Effector memory CD4-positive, alpha-beta T cell (primary cell): ENCODE measurements at places on chromosomes 6 and 20.

DNA sequence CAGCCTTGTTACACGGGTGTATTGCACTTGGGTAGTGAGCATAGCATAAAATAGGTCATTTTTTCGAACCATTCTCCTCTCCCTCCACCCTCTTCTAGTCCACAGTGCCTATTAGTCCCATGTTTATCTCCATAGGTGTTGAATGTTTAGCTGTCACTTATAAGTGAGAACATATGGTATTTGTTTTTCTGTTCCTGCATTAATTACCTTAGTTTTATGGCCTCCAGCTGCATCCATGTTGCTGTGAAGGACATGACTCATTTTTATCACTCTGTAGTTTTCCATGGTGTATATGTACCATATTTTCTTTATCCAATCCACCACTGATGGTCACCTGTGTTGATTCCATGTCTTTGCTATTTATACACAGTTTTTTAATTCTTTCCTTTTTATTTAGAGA is 889.5 kb downstream of the EYS start:
- DNase-seq = no peak

DNA sequence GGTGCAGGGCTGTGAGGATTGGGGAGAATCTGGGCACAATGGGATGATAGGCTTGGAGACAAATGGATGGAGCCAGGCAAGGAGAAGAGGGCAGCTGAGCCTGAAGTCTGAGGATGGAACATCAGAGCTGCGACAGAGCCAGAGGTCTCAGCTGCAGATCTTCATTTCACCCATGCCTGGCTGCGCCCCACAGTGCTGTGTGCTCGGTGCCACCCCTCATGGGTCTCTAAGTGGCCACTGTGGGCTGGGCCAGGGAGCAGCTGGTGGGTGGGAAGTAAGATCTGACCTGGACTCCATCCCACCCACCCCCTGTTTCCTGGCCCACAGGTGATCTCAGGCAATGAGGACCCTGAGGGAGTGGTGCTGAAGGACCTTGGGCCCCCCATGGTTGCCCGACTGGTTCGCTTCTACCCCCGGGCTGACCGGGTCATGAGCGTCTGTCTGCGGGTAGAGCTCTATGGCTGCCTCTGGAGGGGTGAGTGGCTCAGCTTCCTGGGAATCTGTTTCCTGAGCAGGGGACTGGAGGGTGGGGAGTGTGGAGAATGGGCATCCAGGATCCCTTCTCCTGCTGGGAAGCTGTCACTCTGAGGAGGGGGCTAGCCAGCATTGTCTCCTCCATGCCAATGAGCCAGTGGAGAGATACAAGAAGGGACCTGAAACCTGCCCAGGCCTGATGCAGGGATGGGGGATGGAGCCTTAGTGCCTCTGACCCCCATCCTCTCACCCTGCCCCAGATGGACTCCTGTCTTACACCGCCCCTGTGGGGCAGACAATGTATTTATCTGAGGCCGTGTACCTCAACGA is 6.5 kb downstream of the DDR1 start:
- DNase-seq = no peak

GRCh38 chr20:25081065-25081729 is 744 bp downstream of the VSX1 start:
- DNase-seq = no peak

GRCh38 chr20:24779131-24779530 is 169.9 kb upstream of the CST7 start:
- no peak for DNase-seq

GRCh38 chr6:105596284-105596755 is 193.4 kb upstream of the PREP start:
- DNase-seq = no peak

GRCh38 chr6:17593246-17593645 is 6.9 kb upstream of the FAM8A1 start:
- DNase-seq = no peak

DNA sequence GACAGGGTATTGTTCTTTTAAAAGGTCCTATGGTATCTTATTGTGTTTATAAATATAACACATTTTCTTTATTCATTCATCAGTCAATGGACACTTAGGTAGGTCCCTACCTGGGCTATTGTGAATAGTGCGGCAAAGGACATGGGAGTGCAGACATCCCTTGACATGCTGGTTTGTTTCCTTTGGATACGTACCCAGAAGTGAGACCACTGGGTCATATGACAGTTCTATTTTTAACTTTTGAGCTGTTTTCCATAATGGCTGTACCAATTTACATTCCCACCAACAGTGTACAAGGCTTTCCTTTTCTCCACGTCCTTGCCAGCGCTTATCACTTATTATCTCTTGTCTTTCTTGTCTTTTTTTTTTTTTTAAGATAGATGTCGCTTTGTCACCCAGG is 627.5 kb downstream of the PRKN start:
- DNase-seq = no peak

DNA sequence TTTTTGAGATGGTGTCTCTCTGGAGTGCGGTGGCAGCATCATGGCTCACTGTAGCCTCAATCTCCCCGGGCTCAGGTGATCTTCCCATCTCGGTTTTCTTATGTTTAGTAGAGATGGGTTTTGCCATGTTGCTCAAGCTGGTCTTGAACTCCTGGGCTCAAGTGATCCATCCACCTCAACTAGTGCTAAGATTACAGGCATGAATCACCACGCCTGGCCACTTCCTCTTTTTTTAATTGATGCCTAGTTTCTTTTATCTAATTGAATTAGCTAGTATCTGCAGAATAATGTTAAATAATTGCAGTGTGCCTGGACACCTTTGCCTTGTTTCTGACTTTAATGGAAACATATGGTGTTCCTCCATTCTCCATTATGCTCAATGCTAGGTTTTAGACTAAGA is 38.4 kb upstream of the SLC22A16 start:
- no peak for DNase-seq

- DNase-seq = no peak
Measured at GRCh38 chr20:61134296-61135030, 117.6 kb upstream of the CDH4 start.

DNA sequence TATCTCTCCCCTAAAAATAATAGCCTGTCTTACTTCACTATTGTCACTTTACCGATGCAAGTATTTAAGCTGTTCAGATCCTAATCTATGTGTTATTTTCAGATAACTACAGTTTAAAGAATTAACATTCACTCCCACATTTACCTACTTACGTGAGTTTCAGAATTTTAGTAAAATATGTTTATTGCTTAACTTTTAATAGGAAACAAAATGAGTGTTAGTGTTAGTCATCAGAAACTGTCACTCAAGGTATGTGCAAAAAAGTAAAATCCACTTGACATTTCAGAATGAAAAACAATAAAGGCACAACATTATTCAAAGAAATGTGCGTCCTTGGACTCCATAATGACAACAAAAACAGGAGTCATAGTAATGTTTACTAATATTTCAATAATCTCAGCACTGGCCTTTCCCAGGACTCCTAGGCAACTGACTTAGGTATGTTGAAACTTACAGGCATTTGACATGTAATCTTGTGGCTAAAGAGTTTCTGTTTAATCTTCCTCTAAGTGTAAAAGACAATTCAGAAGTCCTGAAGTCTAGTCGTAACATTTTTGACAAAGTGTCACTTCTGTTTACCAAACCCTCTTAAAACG is 4.5 kb downstream of the ATXN1 start:
- DNase-seq = no peak

DNA sequence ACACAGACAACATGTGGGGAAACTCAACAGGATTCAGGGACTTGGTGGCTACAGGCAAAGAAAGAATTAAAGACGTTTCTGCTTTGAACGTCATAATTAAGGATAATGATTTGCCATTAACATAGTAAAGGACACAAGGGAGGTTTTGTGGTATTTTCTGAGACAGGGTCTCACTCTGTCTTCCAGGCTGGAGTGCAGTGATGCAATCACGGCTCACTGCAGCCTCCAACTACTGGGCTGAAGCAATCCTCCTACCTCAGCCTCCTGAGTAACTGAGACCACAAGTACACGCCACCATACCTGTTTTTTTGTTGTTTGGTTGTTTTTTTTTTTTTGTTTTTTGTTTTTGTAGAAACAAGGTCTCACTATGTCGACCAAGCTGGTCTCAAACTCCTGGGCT is 62.4 kb downstream of the MAP3K5 start:
- no peak for DNase-seq

GRCh38 chr20:5686384-5687105 is 63.7 kb upstream of the SHLD1 start:
- DNase-seq = no peak

GRCh38 chr6:134291156-134291555 is 26.8 kb downstream of the SGK1 start:
- no peak for DNase-seq

GRCh38 chr20:17664025-17664633 is 17.9 kb downstream of the RRBP1 start:
- no peak for DNase-seq

GRCh38 chr6:68572525-68572924 is 62.6 kb upstream of the ADGRB3 start:
- no peak for DNase-seq

- DNase-seq = no peak
Measured at GRCh38 chr6:111862741-111863140, 10.5 kb downstream of the FYN start.

DNA sequence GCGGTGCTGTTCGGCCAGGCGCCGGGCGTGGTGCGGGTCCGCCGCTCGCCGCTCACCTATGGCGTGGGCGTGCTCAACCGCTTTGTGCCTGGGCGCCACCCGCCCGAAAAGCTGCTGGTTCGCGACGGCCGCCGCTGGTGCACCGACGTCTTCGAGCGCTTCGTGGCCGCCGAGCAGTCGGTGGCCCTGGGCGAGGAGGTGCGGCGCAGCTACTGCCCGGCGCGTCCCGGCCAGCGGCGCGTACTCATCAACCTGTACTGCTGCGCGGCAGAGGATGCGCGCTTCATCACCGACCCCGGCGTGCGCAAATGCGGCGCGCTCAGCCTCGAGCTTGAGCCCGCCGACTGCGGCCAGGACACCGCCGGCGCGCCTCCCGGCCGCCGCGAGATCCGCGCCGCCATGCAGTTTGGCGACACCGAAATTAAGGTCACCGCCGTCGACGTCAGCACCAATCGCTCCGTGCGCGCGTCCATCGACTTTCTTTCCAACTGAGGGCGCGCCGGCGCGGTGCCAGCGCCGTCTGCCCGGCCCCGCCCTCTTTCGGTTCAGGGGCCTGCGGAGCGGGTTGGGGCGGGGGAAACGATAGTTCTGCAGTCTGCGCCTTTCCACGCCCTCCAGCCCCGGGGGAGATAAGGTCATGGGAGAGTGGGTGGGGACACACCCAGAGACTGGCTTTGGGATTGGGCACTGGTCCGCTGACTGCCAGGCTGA is 15.7 kb downstream of the ADISSP start:
- peak; percentile 31 for DNase-seq
